ENCODE measurements at places on chromosomes 7 and 10. TPM values are rescaled to one million over a fixed set of nuclear protein-coding genes. Genes with fewer than 3 reads are reported as not detected.

DNA sequence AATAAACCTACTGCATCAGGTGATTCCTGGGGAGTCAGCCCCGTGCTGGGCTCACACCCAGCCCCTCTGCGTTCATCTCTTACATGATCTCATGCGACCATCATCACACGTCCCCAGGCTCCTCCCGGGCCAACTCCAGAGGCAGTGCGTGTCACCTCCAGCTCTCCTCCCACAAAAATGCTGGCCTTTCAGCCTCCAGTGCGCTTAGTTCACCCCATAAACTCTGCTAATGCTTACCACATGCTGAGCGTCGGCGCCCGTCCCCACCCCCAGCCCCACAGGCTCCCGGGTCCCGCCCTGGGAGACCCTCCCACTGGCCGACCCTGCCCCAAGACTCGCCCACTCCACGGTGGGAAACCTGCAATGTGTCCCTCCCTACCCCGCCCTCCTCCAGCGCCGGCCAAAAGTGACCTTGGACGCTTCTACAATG is 816 bp upstream of the SDK1 start:
- DNase-seq = peak; percentile 56

GRCh38 chr10:76009531-76009930 is 578.1 kb downstream of the LRMDA start:
- peak; percentile 37 for DNase-seq

DNA sequence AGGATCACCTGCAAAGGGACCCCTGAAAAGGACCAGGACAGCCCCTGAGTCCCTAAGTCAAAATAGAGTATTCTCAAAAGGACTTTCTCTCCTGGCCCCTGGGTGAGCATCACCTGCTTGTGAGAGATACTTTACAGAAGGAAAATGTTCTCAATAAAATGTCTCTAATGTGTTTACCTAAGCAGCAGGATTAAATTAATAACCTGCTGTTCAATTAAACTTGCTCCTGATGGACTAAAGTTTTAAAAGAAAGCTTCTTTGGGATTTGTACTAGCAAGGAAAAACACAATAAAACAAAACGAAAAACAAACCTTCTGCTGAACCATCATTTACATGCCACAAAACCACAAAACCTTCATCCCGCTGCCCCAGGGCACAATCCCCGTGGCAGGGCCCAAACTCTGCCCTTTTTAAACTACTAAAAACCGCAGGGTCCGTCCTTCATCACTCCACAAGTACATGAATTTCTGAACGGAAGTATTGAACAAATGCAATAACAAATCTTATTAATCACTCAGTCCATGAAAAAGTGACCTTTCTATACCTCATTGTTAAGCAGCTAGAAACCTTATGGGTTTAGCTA is 197.7 kb downstream of the TCERG1L start:
- peak; percentile 20 for DNase-seq

Gene MAGI2
- 6.2 TPM for total RNA-seq

- no peak for DNase-seq
Measured at GRCh38 chr7:28564755-28565374, 152.5 kb downstream of the CREB5 start.

DNA sequence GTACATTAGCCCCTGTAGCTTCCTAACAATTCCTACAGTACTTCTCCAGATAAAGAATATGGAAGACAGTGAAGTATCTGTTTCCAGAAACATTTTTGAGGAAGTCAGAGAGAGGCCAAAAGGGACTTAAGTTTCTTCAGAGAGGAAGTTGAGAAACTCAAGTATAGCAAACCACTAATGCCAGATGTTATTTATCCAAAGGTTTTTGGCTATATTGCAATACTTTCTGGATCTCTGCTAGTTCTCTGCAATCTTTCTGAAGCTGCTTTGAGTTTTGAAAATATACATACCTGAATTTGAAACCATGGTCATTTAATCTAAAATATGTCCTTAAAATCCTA is 64.7 kb downstream of the BICC1 start:
- DNase-seq = no peak
